CD8-positive, alpha-beta memory T cell (primary cell): ENCODE measurements at places on chromosomes 1 and 21.

- no peak for DNase-seq
Observed at GRCh38 chr21:34261841-34262468, 101.9 kb upstream of the KCNE2 start.

GRCh38 chr1:1177452-1178206 is 3.9 kb downstream of the TTLL10 start:
- DNase-seq, result no peak

DNA sequence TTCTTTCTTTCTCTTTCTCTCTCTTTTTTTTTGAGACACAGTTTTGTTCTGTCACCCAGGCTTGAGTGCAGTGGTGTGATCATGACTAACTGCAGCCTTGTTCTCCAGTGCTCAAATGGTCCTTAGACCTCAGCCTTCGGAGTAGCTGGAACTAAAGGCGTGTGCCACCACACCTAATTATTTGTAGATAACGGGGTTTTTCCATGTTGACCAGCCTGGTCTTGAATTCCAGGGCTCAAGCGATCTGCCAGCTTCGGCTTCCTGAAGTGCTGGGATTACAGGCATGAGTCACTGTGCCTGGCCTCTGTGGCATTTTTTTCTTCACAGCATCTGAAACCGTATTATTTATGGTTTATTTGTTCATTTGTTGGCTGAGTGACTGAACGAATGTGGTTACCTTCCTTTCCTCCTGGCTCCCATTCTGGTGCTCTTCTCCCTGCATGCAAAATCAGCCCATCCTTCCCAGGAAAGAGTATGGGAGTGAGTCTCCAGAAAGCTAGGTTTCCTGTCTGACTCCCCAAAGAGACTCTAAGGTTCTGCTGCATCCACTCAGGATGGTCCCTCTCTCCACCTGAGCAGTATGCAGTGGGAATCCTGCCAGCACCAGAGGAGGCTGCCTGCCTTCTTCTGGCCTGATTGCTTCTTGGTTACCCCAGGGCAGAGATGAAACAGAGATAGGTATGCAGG is 155.0 kb upstream of the BEND5 start:
- DNase-seq, result no peak

DNA sequence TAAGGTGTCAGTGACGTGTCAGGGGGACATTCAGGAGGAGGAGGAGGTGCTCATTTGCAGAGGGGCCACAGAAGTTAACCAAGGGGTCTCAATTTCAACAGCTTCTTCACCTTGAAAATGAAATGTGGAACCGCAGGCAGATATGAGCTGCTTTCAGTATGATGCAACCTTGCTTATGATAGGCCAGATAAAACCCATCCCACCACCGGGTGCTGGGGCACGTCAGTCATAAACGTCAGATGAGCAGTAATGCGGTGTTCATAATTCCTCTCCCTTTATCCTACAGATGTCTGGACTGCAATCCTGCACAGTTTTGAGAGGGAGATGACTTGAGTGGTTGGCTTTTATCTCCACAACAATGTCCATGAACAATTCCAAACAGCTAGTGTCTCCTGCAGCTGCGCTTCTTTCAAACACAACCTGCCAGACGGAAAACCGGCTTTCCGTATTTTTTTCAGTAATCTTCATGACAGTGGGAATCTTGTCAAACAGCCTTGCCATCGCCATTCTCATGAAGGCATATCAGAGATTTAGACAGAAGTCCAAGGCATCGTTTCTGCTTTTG is 1.7 kb downstream of the PTGFR start:
- DNase-seq, result no peak

DNA sequence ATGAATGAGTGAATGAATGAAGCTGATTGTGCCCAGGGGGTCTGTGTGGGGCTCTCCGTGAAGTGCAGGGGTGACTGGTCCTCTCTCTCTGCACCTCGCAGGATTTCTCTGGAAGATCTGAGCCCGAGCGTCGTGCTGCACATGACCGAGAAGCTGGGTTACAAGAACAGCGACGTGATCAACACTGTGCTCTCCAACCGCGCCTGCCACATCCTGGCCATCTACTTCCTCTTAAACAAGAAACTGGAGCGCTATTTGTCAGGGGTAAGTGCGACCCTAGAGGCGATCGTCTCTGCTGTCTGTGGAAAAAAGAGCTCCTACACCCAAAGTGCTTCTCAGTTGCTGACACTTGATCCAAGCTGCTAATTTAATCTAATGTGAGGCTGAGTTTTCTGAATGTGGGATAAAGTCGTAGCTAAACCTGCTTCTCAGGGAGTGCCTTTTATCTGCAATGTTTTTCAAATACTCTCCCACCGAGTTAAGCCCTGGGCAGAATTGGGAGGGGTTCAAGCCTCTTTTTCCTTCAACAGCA is 101.7 kb downstream of the HUNK start:
- peak; percentile 54 for DNase-seq

GRCh38 chr1:209737118-209737505 is 18.7 kb upstream of the TRAF3IP3 start:
- DNase-seq, result no peak

DNA sequence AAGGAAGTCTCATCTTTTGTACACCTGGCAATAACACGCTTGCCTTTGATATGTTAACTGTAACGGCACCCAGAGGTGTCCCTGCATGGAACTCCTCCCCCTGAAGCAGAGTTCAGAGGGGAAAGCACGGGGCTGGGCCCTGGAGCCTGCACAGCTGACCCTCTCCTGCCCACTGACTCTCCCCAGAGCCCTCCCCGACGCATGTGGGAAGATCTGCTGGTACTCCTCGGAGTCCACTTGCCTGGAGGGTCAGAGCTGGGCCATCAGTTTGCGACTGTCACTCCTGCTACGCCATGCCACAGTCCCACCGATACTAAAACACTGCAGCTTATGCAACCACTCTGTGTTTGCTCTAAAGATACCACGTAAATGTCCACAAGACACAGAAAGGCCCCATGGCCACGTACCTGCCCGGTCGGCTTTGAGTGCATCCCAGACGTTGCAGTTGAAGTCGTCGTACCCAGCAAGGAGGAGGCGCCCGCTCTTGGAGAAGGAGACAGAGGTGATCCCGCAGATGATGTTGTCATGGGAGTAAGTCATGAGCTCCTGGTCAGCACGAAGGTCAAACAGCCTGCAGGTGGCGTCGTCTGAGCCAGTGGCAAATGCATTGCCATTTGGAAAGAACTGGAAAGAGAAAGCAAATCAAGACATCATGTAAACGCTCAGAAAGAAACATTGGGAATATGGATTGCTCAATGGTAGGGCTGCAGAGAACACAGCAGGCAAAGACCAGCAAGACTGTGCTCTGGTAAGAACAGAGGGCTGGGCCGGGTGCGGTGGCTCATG is 10.6 kb upstream of the NADK start:
- no peak for DNase-seq

DNA sequence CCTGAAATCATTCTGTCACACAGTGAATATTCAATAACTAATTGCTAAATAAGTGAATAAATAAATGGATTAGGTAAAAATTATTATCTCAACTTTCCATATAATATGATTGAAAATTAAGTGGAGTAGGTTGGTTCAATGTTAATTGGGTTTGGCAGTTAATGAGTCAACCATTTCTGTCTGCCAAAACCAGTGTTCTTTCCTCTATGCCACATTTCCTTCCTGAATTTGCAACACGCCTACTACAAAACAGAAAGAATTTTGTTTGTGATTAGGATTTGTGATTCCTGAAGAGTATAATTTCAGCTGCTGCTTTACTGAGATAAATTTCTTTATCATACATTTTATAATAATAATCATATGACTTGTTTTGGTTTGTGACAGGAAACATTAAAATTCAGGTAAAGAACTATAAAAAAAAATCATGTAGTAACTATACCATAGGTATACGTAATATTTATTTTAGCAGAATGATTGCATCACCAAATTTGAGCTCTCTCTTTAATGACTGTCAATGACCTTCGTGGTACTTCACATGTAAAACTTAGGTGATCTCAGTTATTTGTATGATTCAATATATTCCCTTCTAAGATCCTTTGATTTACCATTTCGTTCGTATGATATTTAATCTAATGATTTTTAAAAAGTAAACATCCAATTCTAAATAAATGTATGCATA is 241.3 kb downstream of the KCNT2 start:
- no peak for DNase-seq

- DNase-seq, result no peak
Observed at GRCh38 chr21:45020629-45021427, 53.6 kb upstream of the ADARB1 start.

GRCh38 chr1:47810964-47811682 is 186.1 kb downstream of the TRABD2B start:
- DNase-seq, result no peak

- no peak for DNase-seq
Observed at GRCh38 chr1:79074975-79075374, 68.4 kb upstream of the ADGRL4 start.

DNA sequence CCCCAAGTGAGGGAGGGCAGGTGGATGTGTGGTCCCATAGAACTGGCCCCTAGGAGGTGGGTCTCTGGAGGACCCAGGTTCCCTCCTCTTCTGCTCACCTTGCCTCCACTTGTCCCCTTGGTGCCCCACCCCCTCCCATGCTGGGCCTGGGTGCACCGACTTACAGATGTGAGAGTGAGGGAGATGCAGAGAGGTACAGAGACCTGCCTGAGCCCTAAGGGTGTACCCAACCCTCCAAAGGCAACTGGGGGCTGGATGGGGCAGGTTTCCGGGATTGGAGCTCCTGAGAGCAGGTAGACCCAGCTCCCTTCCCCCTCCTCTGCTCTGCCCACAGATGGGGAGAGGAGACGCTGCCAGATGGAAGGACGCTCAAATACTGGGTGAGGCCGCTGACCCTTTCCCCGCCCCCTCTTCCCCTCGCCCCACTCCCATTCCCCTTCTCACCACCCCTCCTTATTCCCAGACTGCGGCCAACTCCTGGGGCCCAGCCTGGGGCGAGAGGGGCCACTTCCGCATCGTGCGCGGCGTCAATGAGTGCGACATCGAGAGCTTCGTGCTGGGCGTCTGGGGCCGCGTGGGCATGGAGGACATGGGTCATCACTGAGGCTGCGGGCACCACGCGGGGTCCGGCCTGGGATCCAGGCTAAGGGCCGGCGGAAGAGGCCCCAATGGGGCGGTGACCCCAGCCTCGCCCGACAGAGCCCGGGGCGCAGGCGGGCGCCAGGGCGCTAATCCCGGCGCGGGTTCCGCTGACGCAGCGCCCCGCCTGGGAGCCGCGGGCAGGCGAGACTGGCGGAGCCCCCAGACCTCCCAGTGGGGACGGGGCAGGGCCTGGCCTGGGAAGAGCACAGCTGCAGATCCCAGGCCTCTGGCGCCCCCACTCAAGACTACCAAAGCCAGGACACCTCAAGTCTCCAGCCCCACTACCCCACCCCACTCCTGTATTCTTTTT is 10.3 kb downstream of the TINAGL1 start:
- DNase-seq, result no peak
